ENCODE measurements at places on chromosomes 16 and 17.
A peak's percentile ranks its signal among the peaks of the same experiment; 100 is the strongest.

- no peak for DNase-seq
Observed at GRCh38 chr17:39603304-39604016, 4.3 kb downstream of the NEUROD2 start.

DNA sequence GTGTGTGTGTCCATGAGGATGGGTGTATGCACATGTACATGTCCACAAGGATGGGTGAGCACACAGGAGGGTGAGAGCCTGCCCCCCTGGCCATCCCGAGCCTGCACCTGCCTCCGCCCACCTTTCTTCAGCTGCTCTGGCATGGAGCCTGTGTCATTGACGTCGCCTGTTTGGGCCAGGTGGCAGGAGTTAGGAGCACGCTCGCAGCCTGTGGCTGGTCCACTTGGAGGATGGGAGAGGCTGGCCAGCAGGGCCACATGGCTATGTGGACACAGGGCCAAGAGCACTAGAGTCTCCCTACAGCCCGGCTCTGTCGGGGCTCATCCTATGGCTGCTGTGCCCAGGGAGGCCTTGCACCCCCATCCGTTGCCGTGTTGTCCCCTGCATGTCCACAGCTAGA, 21.4 kb downstream of the BAHCC1 start:
- DNase-seq: no peak

GRCh38 chr17:74305865-74306654, 20.0 kb upstream of the KIF19 start:
- DNase-seq: no peak

DNA sequence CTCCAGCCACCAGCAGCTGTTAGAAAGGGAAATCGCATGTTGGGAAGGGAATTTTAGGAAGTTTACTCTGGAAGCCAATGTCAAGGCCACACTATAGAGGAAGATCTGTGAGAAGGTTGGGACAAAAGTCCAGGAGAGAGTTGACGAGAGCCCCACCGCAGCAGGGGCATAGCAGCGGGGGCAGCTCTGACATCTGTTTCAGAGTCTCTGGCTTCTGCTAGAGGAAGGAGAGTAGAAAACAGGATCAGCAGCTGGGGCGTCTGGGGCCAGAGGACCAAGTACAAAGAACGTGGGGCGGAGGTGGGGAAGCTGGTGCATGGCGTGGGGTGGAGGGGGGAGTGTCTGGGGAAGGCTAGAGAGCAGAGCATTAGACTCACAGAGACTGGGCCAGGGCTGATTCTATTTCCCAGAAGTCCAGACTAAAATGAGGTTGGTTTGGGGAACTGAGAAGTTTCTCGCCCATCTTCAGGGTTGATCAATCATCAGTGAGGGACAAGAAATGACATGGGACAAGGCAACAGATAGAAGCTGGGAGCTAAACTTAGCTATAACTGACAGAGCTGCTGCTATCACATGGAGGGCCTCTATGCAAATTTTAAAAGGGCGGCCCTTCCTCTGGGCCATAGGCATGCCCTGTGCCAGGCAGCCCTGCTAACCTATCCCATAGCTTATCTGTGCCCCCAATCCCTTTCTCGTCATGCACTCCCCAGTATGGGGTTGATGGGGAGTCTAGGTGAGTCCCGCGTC, 1.2 kb downstream of the RABEP2 start:
- DNase-seq: no peak

DNA sequence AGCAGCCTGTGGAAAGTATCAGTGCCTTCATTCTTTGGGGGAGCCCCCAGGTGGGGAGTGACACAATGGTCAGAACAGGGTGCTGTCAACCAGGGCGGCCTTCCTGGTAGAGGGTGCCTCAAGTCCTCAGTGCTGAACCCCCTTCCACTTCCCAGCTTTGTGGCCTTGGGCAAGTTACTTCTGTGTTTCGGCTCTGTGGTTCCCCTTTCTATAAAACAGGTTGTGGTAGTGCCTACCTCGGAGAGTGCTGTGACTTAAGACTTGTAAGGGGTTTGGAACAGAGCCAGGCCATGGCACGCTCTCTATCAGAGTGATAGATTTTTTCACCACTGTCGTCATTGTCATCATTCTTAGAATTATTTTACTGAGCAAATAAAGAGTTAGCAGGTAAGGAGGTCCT, 141.1 kb downstream of the CCDC182 start:
- DNase-seq: peak; percentile 33

DNA sequence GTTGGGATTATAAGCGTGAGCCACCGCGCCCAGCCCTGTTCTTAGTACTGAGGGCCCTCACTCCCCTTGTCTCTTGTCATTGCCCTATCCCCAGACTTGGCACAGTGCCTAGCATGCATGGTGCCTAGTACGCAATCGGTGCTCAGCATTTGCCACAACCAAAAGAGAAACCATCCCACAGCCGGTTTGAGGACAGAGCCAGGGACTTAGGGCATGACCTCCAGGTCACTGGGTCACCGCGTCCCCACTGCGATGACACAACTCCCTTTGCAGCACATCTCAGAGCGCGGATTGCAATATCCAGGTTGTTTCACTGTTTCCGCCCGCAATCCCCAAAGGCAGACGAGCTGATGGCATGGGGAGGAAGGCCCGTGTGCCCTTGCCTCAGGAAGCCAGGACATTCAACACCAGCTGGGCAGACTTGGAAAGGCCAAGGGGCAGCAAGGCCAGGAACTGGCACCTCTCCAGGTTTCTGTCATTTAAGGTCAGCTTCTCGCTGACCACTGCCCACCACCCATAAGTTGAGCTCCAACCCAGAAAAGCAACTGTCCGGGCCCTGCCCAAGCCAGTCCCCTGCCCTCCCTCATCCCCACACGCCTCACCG, 274.5 kb downstream of the MRTFB start:
- DNase-seq: no peak

- DNase-seq: peak; percentile 82
Observed at GRCh38 chr17:73748508-73748907, 104.3 kb upstream of the SDK2 start.

DNA sequence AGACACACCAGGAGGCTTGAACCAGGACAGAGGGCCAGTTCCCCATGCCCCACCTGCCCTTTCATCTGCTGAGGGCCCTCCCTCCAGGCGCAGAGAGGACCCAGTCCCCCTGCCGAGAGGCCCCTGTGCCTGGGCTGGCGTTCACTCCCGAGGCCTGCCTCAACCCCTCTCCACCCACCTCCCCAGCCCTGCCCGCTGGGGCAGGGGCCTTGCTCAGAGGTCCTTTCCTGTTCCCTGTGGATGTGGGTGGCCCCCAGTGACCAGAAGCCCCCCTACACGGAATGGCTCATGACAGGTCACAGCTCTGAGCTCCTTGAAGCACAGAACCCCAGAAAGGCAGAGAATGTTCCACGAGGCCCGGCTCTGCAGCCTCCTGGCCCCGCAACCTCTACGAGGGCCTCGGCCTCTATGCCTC, 6.7 kb downstream of the TMC6 start:
- DNase-seq: no peak

DNA sequence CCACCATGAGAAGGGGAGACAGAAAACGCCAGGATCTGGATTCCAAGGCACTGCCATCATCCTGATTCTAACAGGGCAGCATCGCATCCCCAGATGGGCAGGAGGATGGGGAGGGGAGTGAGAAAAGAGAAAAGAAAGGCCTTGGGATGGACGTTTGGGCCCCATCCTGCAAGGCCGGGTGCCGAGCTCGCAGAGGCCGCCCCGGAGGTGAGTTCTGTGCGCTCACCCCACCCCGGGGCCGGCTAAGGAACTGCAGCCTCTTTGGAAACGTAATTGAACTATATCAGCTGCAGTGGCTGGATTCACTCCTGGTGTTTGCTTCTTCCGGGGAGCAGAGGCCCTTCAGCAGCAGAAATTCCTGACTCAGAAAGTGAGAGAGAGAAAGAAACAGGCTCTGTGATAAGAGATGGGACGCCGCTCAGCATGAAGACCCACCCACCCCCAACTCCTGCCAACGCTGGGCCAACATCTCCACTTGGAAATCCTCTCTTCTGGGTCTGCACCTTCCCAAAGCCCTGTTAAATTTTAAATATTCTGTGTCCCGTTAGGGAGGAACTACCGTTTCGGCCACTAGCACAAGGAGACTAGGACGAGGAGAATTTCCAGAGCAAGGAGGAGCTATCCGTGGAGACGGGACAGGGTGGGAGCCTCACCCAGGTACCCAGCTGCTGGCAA, 8.5 kb upstream of the SSTR2 start:
- no peak for DNase-seq

GRCh38 chr17:68884888-68885287, 70.3 kb downstream of the ABCA8 start:
- no peak for DNase-seq

GRCh38 chr17:14672830-14673229, 371.9 kb downstream of the HS3ST3B1 start:
- DNase-seq: no peak

DNA sequence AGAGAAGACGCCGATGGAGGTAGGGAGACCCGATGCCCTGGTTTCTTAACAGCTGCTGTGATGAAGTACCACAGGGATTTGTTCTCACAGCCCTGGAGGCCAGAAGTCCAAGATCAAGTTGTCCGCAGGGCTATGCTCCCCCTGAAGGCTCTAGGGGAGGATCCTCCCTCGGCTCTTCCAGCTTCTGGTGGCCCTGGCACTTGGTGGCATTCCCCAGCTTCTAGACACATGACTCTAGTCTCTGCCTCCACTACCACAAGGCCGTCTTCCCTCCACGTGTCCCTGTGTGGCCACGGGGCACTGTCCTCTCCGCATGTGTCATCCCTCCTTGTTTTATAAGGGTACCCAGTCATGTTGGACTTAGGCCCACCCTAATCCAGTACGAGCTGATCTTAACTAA, 375.2 kb downstream of the SLC39A11 start:
- DNase-seq: no peak

GRCh38 chr17:50111673-50112655, 16.8 kb downstream of the PDK2 start:
- no peak for DNase-seq

GRCh38 chr17:65093930-65094329, 37.4 kb upstream of the GNA13 start:
- no peak for DNase-seq

DNA sequence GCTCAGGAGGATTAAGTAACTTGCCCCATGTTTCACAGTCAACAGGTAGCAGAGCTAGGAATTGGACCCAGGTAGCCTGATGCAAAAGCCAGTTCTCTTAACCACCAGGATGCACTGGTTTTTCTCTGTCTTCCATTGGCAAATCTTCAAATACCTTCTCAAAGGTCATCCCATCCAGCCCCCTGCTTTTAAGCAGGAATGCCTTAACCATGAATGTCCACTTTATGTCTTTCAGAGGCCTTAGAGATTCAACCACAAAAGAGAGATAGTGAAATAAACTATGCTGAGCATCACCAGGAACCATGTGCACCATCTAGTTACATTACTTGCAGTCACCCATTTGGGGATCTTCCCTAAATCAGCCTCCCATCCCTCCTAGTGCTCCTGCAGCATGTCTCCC, 94.3 kb downstream of the C17orf67 start:
- DNase-seq: no peak

DNA sequence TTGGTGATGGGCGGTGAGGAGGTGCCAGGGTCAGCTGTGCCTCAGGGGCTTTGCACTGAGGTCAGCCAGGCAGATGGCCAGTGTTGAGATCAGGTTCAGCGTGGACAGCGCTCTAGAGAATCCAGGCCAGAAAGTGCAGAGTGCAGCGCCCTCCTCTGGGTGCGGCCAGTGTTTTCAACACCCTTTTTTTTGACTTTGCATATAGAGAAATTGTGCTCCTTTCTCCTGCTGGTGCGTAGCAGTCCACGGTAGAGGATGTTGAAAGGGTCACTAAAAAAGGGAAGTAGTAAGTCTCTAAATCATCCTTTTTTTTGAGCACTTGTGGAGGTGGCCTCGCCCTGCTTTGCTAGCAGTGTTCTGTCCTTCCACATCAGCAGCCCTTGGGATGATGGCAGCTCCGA, 53.9 kb downstream of the BANP start:
- DNase-seq: no peak

DNA sequence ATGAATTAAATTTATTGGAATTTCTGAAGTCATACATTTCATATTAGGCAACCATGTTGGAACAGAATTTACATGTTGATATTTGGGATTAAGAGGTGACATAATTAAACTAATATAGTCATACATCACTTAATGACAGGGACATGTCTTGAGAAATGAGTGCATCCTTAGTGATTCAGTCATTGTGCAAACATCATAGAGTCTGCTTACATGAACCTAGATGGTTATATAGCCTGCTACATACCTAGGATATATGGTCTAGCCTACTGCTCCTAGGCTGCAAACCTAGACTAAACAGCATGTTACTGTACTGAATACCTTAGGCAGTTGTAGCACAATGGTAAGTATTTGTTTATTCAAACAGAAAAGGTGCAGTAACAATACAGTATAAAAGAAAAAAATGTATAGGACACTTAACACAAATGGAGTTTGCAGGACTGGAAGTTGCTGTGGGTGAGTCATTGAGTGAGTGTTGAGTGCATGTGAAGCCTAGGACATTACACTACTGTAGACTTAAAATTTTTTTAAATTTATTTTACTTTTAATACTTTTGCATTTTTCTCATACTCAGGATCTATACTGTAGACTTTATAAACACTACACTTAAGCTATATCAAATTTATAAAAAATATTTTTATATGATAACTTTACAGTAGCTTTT, 85.6 kb downstream of the OMG start:
- DNase-seq: no peak

GRCh38 chr17:81400154-81400977, 5.1 kb downstream of the BAHCC1 start:
- DNase-seq: no peak

DNA sequence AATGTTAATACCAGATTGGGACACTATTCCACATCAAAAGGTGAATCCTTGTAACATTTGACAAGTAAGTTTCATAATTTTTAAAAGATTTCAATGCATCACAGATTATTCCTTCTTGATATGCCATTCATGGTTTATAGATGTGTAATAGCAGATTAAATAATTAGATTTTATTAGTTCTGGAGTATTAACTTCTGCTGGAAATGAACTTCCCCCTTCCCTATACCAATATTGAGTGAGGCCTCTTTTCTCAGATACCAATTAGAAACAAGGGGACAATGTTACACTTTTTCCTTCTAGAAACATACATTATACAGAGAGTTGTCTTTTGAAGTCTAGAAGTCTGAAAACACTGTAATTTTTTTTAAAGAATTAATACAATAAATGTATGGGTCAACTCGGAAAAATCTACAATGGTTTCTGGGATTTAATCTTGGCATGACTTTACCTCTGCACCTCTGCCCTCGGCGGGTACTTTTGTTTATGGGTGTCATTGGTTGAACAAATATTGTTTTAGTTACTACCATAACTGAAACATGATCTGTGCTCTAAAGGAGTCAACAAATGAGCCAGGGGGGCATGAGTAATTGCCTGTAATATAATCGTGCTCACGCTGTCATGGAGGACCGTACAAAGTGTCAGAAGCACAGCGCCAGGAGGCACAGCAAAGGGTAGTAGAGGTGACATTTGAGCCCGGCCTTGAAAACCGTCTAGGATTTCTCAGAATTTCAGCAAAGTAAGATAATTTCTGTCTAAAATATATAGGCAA, 8.2 kb downstream of the LRRC37B start:
- DNase-seq: peak; percentile 84

- DNase-seq: no peak
Observed at GRCh38 chr16:13168091-13168572, 266.7 kb downstream of the SHISA9 start.

- DNase-seq: no peak
Observed at GRCh38 chr16:21244518-21245215, 11.2 kb downstream of the ANKS4B start.

GRCh38 chr17:30920683-30921543, 832 bp upstream of the ADAP2 start:
- no peak for DNase-seq

- no peak for DNase-seq
Observed at GRCh38 chr16:52499060-52499440, 47.9 kb downstream of the TOX3 start.
